ENCODE measurements at places on chromosomes 16 and 17.

GRCh38 chr16:84054916-84055315 lies 12.3 kb upstream of the SLC38A8 start:
- no peak for DNase-seq

- no peak for DNase-seq
Measured at GRCh38 chr17:9647014-9647413, 1.7 kb downstream of the USP43 start.

- no peak for DNase-seq
Measured at GRCh38 chr17:1961189-1961588, 63.9 kb downstream of the RTN4RL1 start.

GRCh38 chr17:64718058-64718457 lies 56.0 kb upstream of the SMURF2 start:
- no peak for DNase-seq

DNA sequence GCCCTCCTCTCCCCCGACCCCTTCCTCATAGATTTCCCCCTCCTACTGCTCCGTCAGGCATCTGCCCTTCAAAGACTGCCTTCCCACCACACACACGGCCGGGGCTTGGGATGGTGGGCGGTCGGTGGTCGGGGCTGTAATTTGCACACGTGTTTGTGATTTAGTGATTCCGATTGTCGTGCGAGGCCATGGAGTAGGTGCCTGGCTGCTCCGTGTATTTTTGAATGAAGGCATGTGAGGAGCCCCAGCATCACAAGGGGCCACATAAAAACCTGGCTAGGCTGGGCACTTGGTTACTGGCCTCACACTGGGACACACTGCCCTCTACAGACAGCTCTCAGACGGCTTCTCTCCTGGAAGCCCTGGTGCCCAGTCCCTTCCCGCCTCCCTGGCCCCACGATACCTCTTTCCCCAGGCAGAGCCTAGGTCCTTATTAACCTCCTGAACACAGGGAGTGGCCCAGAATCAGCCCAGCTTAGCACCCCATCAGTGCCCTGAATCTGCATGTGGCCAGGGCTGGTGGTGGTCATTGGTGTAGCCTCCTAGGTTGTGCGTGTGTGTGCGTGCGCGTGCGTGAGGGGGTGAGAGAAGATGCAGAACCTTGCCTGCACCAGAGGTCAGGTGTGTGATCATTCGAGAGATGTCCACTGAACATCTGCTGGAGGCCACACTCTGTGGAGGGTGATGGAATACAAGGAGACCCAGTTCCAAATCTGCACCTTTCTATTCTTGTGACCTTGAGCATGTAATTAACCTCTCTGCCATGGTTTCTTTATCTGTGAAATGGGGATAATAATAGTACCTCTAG lies 1.3 kb upstream of the SOCS1 start:
- peak; percentile 44 for DNase-seq

- peak; percentile 34 for DNase-seq
Measured at GRCh38 chr16:88784074-88784855, 755 bp downstream of the PIEZO1 start.

- DNase-seq: no peak
Measured at GRCh38 chr16:47069313-47069712, 74.4 kb downstream of the NETO2 start.

DNA sequence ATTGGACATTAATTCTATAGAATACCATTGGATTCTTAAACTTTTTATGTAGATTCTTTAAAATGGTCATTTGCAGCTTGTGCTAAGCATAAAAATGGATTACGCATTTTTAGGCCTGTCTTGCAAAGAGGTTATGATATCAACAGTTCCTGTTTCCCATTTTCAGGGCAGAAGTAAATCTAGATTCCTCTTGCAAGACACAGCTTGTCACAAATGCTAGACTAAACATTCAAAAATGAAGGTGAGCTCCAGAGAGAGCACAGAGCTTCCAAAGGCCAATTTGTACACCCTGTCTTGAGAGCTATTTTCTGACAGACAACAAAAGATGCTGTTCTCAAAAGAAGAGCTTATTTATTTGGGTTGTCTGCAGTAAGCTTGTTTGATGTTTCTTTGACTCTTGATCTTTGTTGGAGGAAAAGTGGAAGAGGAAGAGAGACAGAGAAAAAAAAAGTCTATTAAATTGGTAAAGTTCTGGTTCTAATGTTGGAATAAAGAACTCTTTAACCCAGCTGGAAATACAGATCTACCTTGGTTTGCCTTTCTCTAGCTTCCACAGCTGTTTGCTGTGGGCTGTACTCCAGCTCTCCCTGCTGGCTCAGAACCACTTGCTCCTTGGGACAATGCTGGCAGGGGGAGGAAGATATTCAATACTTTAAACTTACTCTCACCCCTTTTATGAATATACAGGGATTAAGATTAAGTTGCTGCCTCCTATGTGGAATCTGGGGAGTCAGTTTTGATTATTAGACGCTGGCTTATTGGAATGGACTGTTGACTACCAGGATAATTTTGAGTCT lies 651.8 kb downstream of the CDH11 start:
- no peak for DNase-seq

GRCh38 chr16:87048038-87048729 lies 269.0 kb downstream of the C16orf95 start:
- DNase-seq: no peak

GRCh38 chr17:39174920-39175694 lies 9.1 kb upstream of the ARL5C start:
- DNase-seq: peak; percentile 58

DNA sequence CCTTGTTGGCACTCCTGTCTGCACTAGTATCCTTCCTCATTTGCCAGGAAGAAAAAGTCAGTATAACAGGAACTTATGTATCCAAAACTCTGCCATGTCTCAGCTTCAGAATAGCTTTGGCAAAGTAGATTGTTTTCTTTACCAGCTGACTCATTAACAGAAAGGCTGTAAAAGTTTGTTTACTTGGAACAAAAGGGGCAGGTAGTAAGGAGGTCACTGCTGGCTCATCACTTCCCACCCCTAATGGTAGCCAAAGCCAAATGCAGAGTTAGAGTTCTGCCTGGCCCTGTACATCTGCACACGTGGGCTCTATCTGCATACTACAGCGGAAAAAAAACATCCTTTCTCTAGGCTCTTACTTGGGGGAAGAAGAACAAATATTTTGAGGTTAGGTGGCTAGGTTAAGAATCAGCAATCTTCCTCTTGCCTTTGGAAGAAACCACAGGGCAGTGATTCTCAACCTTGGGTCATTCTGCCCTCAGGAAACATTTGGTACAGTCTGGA lies 90.9 kb upstream of the BCAR1 start:
- no peak for DNase-seq

- DNase-seq: no peak
Measured at GRCh38 chr16:89308391-89309333, 91.2 kb downstream of the ZNF778 start.

- no peak for DNase-seq
Measured at GRCh38 chr17:57861000-57861789, 11.4 kb upstream of the MRPS23 start.

GRCh38 chr16:19707569-19708295 lies 10.3 kb downstream of the KNOP1 start:
- DNase-seq: no peak

- DNase-seq: no peak
Measured at GRCh38 chr17:29146369-29146972, 33.7 kb downstream of the MYO18A start.

- no peak for DNase-seq
Measured at GRCh38 chr16:6926341-6926740, 406.3 kb upstream of the RBFOX1 start.

GRCh38 chr16:17367036-17367435 lies 103.7 kb downstream of the XYLT1 start:
- DNase-seq: no peak

GRCh38 chr16:55399911-55400310 lies 75.9 kb downstream of the IRX6 start:
- no peak for DNase-seq

DNA sequence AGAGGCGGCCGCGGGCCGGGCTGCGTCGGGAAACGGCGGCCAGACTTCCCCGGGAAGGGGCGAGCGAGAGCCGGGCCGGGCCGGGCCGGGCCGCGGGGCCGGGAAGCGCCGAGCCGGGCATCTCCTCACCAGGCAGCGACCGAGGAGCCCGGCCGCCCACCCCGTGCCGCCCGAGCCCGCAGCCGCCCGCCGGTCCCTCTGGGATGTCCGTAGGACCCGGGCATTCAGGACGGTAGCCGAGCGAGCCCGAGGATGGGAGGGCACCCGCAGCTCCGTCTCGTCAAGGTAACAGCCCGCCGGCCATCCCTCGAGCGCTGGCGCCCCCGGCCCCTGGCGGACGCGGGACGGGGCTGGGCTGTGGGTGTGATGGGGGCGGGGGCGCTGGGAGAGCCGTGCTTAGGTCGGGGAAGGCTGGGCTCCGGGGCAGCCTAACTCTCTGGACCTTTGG lies at the start of gene CRHR1:
CRHR1 (plus strand) TSS at position 28 of the 448 bp plus-strand sequence; CDS start at position 253, 225 bp downstream.
- no peak for DNase-seq

GRCh38 chr17:2867441-2868424 lies 71.5 kb downstream of the RAP1GAP2 start:
- no peak for DNase-seq

- no peak for DNase-seq
Measured at GRCh38 chr16:68342620-68343019, 31.8 kb downstream of the PRMT7 start.

DNA sequence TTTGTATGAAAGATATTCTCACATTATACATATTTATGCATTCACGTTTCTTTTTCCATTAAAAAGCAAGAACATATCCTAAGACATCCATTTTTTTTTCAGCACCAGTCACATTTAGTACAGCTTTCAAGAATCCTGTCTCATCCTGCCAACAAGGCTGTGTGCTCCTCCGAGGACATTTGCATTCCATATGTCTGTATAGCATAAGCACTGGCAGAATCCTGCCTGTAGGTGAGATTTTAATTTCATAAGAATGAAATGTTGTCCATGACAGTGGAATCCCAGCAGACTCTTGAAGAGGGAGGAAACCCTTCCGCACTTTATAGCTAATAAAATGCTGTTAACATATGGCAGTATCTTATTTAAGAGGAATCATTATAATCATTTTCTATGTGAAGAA lies 2.9 kb upstream of the PMP22 start:
- no peak for DNase-seq

GRCh38 chr16:57801809-57802340 lies 416 bp downstream of the KIFC3 start:
- DNase-seq: no peak

DNA sequence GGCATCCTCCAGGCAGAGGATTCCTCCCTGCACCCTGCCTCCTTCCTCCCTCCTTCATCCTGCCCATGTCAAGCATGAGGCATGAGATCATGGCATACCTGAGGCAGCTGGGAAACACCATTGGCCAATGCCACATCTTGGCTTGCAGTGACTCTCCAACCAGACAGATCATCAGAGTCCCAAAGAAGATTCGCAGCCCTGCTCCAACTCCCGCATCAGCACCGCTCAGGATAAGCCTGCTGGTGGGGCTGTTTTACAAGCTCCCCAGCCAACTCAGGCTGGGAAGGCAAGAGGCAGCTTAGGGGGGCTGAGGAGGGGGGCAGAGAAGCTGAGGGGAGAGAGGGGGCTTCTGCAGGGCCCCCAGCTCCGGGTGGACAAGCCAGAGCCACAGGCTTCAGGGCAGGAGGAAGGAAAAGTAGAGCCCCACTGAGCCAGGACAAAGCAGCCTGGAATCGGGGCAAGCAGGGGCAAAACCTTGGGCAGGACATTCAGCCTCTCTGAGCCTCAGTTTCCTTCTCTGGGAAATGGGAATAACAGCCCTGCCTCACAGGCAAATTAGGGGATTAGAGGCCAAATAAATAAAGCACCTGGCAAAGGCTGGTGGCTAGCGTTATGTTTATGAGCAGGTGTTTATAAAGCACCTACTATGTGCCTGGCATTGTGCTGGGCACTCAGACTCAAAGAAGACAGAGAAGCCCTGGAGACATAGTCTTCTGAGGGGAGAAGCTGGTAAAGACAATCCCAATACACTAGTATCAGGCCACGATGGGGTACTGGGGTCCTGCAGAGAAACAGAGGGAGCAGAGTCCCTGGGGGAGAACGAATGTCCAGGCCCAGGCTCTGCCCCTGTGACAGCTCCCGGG lies 88.1 kb downstream of the GOSR1 start:
- DNase-seq: no peak

- no peak for DNase-seq
Measured at GRCh38 chr17:11564589-11565380, 33.5 kb upstream of the DNAH9 start.

GRCh38 chr17:40344421-40345160 lies 19.9 kb downstream of the GJD3 start:
- no peak for DNase-seq

DNA sequence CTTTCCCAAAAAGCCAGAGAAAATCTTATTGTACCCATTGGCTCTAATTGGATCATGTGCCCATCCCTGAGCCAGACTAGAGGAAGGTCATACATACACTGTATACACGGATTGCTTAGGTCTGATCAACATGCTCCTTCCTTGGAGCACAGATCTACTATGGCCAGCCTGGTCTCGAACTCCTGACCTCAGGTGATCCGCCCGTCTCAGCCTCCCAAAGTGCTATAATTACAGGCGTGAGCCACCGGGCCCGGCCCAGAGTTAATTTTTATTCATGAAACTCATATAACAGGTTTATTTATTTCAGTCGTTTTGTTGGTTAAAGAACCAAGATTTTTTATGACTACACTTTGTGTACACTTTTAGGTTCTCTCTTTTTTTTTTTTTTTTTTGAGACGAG lies 1.2 kb upstream of the TAOK1 start:
- DNase-seq: no peak

DNA sequence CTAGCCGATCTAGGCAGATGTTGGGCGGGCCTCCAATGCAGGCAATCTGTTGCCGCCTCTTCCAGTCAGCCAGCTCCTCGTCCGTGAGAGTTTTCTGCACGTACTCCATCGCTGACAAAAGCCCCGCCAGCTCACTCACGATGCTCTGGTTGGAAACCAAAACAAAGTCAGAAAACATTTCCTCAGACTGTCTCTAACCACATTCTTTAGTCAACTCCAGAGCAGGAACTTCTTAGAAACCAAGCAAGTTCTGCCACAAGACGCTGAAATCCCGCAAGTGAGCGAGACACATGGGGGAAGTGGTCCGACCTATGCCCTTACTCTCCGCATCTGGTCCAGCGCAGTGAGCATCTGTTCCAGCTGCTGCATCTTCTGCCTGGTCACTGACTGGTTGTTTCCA lies 49.1 kb downstream of the STAT5A start:
- DNase-seq: peak; percentile 71
